ENCODE measurements at places on chromosomes 7 and 10. TPM values are rescaled to one million over a fixed set of nuclear protein-coding genes. Genes with fewer than 3 reads are reported as not detected.

The NUTM2E gene
- polyA plus RNA-seq, result not detected

The CPA2 gene
- 0.33 TPM for polyA plus RNA-seq

The GRID2IP gene
- polyA plus RNA-seq, result 0.01 TPM

The LYZL1 gene
- polyA plus RNA-seq, result not detected

The ZCCHC24 gene
- polyA plus RNA-seq, result 1.6 TPM

The AQP1 gene
- 0.05 TPM for polyA plus RNA-seq

The CYTH3 gene
- polyA plus RNA-seq, result 42.9 TPM

The URGCP gene
- 21.8 TPM for polyA plus RNA-seq

The MAP3K8 gene
- polyA plus RNA-seq, result 0.90 TPM

The WNT2 gene
- not detected for polyA plus RNA-seq

The CALHM1 gene
- polyA plus RNA-seq, result not detected

The TMEM178B gene
- polyA plus RNA-seq, result 0.01 TPM

The TWIST1 gene
- 1.6 TPM for polyA plus RNA-seq

The ADCYAP1R1 gene
- polyA plus RNA-seq, result not detected

The KCNMA1 gene
- 29.7 TPM for polyA plus RNA-seq

The BET1 gene
- 13.5 TPM for polyA plus RNA-seq

The MACC1 gene
- polyA plus RNA-seq, result 0.51 TPM

The NPY4R gene
- polyA plus RNA-seq, result 0.37 TPM

The TSPAN13 gene
- polyA plus RNA-seq, result 10.7 TPM

The CRYGN gene
- not detected for polyA plus RNA-seq

The AS3MT gene
- 2.1 TPM for polyA plus RNA-seq

The SEMA4G gene
- 2.3 TPM for polyA plus RNA-seq

The ANXA8L1 gene
- 332 TPM for polyA plus RNA-seq

The SPDYE1 gene
- polyA plus RNA-seq, result not detected

The PARP12 gene
- 13.7 TPM for polyA plus RNA-seq

The KAT6B gene
- polyA plus RNA-seq, result 1.4 TPM

The C10orf143 gene
- polyA plus RNA-seq, result 0.69 TPM

The FMC1 gene
- 7.3 TPM for polyA plus RNA-seq

The AGR3 gene
- not detected for polyA plus RNA-seq

The HACD1 gene
- 15.7 TPM for polyA plus RNA-seq

The DDX21 gene
- 76.8 TPM for polyA plus RNA-seq

The COL17A1 gene
- polyA plus RNA-seq, result 2,244 TPM

The GOLGA7B gene
- polyA plus RNA-seq, result 1.6 TPM

The ACSL5 gene
- polyA plus RNA-seq, result 0.23 TPM

The IFIT1B gene
- not detected for polyA plus RNA-seq

The NACAD gene
- 0.18 TPM for polyA plus RNA-seq

The ICA1 gene
- 0.17 TPM for polyA plus RNA-seq

The WDFY4 gene
- polyA plus RNA-seq, result 0.03 TPM

The SOSTDC1 gene
- 1.5 TPM for polyA plus RNA-seq

The GJD4 gene
- polyA plus RNA-seq, result not detected

The COBL gene
- 0.11 TPM for polyA plus RNA-seq

The LAMB4 gene
- 0.27 TPM for polyA plus RNA-seq

The SPDYE16 gene
- not detected for polyA plus RNA-seq

The BBIP1 gene
- polyA plus RNA-seq, result 10.1 TPM

The LIPA gene
- polyA plus RNA-seq, result 50.9 TPM

The TAS2R41 gene
- not detected for polyA plus RNA-seq

The SRRM3 gene
- polyA plus RNA-seq, result 0.36 TPM
